Smooth muscle cell of the coronary artery (primary cell): ENCODE measurements at places on chromosomes 7 and 10. TPM values are rescaled to one million over a fixed set of nuclear protein-coding genes. Genes with fewer than 3 reads are reported as not detected.

Gene TRIM74
- total RNA-seq = 0.08 TPM in 1 of 2 replicates, not detected in the other

Gene PSD
- 0.45 and 4.8 TPM in 2 replicates for total RNA-seq

Gene NANOS1
- 0.12 and 0.75 TPM in 2 replicates for total RNA-seq

Gene ARHGAP22
- total RNA-seq = 28.0 and 63.6 TPM in 2 replicates

Gene LYZL2
- total RNA-seq = not detected in 2 replicates

Gene ERVW-1
- not detected in 2 replicates for total RNA-seq

Gene TMEM178B
- total RNA-seq = 0.08 and 0.12 TPM in 2 replicates

Gene GTF2I
- total RNA-seq = 44.3 and 69.2 TPM in 2 replicates

Gene CNPY4
- total RNA-seq = 34.4 and 67.6 TPM in 2 replicates

Gene PITX3
- 0.38 TPM in 1 of 2 replicates, not detected in the other for total RNA-seq

Gene OR2A1
- 0.08 and 0.12 TPM in 2 replicates for total RNA-seq

Gene UNCX
- total RNA-seq = not detected in 2 replicates

Gene OR9A2
- total RNA-seq = 0.12 TPM in 1 of 2 replicates, not detected in the other

Gene VWDE
- total RNA-seq = 0.08 TPM in 1 of 2 replicates, not detected in the other
